T-helper 9 cell (primary cell): ENCODE measurements at places on chromosomes 13 and 19.
A peak's percentile ranks its signal among the peaks of the same experiment; 100 is the strongest.

GRCh38 chr13:104871456-104871855 is 1664.0 kb downstream of the EFNB2 start:
- no peak for DNase-seq

- no peak for DNase-seq
These were observed 180.4 kb downstream of the RBM26 start for GRCh38 chr13:79225487-79226232.

- DNase-seq = no peak
These were observed 28.6 kb upstream of the ZNF492 start for GRCh38 chr19:22605275-22606211.

DNA sequence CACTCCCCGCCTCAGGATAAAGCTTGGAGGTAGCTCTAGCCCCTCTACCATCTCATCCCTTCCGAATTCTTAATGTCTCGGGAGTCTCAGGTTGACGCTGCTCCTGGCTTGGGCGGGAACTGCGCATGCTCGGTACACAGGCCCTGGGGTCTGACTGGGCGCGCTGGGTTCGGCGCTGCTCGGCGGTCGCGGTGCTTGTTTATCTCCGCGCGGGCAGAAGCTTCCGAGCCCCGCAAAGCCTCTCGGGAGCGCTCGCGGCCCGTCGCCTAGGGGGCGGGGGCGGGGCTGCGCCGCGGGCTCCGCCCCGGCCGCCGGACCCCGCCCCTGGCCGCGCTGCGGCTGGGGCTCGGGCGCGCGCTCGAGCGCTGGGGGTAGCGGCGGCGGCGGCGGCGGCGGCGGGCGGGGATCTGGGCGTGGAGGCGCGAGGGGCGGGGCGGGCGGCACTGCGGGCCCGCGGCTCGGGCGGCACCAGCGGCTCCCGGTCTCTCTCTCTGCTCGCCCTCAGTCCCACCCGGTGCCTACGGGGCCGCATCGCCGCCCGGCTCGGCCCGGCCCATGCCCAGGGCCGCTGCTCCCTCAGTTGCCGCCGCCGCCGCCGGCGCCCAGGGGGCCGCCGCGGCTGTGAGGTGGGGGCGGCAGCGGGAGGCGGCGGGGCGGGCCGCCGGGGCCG is at the start of gene RAP2A:
TSS of gene RAP2A (plus strand) at position 443 of the 670 bp plus-strand sequence. CDS start 302 bp downstream, outside the sequence.
- DNase-seq = peak; percentile 81

DNA sequence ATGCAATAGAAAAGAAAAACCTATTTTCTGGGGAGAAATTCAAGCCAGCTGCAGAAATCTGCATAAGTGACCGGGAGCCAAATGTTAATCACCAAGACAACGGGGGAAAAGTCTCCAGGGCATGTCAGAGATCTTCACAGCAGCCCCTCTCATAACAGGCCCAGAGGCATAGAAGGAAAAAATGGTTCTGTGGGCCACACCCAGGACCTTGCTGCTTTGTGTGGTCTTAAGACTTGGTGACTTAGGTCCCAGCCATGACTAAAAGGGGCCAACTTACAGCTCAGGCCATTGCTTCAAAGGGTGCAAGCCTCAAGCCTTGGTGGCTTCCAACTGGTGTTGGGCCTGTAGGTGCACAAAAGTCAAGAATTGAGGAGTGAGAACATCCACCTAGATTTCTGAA is 2847.6 kb upstream of the PCDH20 start:
- no peak for DNase-seq

DNA sequence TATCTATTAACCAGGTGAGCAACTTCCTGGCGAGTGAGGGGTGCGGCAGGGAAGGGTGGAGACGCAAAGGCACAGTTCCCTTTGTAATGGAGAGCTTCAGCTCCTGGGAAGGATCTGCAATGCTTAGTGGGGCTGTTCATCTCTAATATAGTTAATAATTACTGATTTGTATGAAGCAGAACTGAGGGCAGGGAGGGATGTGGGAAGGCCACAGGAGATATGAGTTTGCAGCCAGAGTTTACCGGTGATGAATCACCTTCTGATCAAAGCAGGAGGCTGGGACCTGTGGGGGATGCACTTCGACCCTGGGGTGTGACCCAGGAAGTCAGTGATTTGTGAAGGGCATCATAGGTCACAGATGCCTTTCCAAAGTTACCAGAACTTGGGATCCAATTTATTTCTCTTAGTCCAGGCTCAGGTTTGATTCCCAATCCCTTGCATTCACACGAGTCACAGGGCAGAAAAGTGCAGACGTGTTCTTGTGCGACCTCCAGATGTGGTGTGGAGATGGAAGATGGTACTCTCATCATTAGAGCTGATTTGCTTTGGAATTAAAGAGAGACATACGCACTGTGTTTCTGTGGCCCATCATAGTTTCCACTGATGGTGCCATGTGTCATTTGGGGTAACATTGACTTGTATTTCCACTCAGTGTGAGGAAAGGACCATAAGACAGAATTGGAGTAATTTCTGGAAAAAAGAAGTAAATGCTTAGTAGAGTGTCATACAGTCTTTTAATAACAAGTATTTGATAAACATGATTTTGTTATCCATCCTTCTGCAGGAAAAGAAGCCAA is 55.0 kb downstream of the LRCH1 start:
- DNase-seq = no peak

DNA sequence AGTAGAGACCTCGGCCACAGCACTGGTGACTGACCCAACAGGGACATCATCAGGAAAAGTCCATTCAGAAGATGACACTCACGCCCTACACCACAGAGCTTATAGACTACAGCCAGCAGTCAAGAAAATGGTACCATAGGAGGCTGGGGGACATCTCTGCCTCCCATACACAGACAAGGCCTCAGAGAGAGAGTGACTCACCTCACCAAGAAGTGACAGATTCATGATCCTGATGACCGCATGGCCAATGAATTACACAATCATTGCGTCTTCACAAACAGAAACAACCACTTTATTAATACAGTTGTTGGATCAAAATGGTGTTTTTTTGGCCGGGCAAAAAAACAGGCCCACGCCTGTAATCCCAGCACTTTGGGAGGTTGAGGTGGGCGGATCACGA is 260.8 kb upstream of the TSHZ3 start:
- DNase-seq = no peak

DNA sequence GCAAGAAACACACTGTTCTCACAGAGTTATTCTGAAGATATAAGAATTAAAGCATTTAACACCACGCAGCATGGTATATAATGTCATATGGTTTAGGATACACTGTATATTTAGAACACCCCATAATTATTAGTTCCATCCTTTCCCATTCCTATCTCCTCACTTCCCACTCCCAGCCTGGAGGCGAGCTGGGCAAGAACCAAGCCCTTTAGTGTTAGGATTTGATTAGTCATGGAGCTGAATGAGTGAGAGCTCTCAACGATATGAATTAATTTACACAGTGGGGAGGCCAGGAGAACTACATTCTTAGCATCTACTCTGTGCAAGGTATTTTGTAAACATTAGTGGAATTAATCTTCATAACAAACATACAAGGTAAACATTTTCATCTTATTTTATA is 934.3 kb downstream of the DIAPH3 start:
- DNase-seq = no peak

DNA sequence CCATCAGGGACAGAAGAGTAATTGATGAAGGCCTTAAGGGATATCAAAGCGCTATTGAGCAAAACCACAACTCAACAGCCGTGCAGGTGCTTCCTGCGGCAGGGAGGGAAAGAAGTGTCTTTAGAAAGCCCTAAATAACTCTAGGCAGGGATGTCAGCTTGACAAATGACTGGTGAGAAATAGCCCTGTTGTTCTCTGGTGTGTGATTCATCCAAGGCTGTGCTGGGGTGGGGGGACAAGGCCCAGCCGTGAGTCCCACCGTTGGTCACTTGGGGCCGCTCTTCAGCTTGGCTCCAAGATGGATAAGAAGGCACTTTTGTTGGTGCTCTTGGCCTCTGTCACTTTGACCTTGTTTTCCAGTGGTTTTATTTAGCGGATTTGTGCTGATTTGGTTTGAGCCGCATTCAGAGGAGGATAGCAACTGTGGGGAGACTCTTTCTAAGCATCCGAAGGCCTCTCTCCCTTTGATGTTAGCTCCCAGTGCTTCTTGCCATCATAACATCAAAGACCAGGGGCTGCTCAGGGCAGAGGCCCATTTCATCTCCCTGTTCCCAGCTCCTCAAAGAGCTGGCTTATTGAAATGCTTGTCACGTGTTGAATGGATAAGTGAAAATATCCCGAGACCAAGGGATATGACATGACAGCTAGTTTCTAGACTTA is 130.3 kb upstream of the SERP2 start:
- DNase-seq = no peak

GRCh38 chr19:7988307-7988706 is 17.1 kb downstream of the ELAVL1 start:
- DNase-seq = no peak

- no peak for DNase-seq
These were observed 9.0 kb upstream of the USP29 start for GRCh38 chr19:57110592-57111328.

DNA sequence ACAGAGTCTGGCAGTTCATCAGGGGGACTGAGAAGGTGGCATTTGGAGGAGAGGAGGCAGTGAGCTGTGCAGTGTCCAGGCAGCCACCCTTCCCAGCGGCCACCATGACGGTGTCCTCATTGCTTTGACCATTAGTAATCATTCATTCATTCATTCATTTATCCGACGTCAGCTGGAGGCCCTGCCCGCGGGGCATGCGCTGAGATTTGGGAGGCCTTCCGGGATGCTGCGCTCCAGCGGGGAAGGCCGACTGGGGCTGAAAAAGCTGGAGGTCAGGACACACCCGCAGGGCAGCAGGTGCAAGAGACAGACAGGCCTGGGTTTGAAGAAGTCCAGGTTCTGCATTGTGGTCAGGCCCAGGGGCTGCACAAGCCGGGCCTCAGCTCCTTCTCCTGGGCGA is 8.9 kb downstream of the TTYH1 start:
- DNase-seq = no peak

- DNase-seq = no peak
These were observed 30.6 kb downstream of the ADGRL1 start for GRCh38 chr19:14175351-14175792.

DNA sequence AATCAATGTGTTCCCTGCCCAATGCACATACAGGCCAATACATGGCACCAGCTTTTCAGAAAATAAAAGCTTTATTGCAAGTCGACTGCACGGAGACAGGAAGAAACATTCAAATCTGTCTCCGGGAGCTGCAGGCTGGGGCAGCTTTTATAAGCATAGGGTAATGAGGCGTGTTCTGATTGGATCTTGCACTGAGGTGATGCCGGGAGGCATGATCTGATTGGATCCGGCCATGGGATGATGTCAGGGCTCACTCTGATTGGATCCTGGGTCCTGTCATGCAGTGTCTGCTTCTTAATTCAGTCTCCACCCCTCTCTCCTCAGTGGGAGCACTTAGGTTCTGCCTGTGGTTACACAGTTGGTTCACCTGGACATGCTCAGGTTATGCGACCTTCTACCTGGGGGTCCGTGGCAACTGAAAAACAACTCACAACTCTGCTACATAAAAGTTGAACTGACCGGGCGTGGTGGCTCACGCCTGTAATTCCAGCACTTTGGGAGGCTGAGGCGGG is 11.8 kb upstream of the FBN3 start:
- no peak for DNase-seq
